ENCODE measurements at places on chromosomes 12 and 14.

GRCh38 chr14:85978582-85979250 is 448.8 kb downstream of the FLRT2 start:
- no peak for DNase-seq

- DNase-seq, result no peak
Measured at GRCh38 chr12:56753566-56753965, 1.4 kb upstream of the PRIM1 start.

- DNase-seq, result no peak
Measured at GRCh38 chr12:74317078-74317601, 220.5 kb upstream of the ATXN7L3B start.

DNA sequence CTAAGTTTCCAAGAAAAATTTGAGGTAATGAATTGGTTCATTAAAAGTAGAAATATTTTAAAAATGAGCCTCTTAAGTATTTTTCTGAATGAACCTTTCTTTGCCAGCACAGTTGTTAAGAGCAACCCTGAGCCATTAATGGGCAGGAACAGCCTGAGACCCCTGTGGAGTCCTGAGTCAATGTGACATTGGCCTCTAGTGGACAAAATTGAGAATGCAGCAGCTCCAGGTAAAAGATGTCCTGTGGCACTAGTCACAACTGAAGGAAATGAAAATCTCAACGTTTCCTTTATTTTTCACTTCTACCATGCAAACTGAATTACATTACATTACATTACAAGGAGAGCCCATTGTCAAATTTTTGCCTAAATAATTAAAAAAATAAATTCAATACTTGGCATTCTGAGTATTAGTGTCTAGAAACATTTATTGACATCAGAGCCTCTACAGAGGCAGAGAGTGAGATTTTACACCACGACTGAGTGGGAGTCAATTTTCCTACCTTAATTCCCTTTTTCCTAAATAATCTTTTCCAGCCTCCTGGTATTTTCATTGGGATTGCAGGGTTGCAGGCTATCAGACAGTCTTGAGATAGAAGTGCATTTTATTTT is 135.7 kb downstream of the PPM1H start:
- peak; percentile 60 for DNase-seq

- no peak for DNase-seq
Measured at GRCh38 chr14:35741345-35742031, 67.6 kb downstream of the RALGAPA1 start.

- DNase-seq, result no peak
Measured at GRCh38 chr14:52840877-52841276, 49.5 kb upstream of the GNPNAT1 start.

DNA sequence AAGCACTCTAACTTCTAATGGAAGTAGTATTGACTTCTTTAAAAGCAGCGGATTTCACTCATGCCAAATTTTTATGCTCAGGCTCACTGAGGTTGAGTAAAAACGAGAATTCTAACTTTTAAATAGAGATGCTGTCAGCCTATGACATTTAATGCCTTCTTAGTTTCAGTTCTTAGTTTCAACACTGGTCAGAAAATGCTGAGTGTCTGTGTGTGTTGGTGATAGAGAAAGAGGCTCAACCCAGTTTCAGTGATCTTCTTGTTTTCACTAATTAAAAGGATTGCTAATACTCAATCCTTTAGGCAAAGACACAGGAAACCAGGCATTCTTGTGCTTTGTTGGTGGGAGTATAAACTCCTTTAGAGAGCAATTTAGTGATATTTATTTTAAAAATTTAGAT is 31.0 kb downstream of the PEBP1 start:
- no peak for DNase-seq

DNA sequence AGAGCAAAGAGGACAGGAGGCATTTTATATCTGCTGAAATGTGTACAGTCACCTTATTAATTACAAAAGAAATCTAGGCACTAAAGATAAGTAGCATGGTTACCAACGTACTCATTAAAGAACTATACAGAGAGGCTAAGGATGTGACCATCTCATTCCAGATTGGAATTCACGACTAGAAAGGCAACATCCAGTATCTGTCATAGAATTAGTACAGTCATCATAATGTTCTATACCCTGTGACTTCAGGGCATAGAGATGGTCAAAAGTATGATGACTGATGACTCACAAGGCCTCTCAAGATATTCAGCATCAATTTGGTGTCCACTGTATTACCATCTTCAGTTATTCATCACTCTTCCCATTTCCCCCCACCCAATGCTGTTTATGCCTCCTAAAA is 144.0 kb upstream of the PLEKHG7 start:
- DNase-seq, result no peak

- DNase-seq, result no peak
Measured at GRCh38 chr12:16070113-16070512, 159.0 kb downstream of the DERA start.

DNA sequence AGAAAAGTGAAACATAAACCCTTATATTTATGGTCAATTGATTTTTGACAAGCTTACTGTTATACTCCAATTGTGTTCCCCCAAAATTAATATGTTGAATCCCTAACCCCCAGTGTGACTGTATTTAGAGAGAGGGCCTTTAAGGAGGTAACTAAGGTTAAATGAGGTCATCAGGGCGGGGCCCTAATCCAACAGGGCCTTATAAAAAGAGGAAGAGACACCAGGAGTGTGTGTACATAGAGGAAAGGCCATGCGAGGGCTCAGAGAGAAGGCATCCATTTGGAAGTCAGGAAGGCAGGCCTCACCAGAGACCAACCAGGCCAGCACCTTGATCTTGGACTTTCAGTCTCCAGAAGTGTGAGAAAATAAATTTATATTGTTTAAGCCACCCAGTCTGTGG is 6.5 kb upstream of the VTI1B start:
- DNase-seq, result no peak

DNA sequence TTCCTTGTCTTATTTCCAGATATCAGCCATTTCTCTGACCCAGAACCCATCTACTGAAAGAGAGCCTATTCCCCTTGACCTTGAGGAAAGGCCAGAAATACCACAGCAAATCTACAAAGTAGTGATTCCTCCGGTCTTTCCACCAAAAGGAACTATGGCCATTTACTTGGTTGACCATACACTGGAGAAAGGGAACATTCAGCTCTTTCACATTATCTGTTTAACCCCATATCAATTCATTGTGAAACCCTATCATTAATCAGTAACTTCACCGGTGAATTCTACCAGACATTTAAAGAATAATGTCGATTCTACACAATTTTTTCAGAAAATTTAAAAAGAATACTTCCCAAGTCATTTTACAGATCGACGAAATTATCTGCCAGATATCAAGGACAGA is 265.7 kb upstream of the CLEC14A start:
- DNase-seq, result no peak

- peak; percentile 11 for DNase-seq
Measured at GRCh38 chr12:105330931-105331804, 677 bp downstream of the C12orf75 start.

- DNase-seq, result no peak
Measured at GRCh38 chr12:82350161-82350560, 8.0 kb downstream of the CCDC59 start.

DNA sequence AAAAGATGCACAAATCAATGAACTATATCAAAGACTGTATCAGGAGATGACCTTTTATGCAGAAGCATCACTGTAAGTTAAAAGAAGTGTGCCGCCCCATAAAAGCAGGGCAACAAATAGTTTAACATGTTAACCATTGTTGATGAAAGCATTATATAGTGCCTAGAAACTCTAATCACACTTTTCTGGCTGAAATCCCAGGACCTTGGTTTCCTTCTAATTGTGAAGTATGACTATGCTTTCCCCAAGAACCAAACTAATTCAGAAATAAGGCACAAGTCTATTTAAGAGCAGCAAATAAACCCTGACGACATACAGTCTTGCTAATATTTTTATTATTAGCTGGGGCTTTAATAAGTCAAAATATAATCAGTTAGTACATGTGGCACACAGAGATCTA is 21.7 kb downstream of the RACGAP1 start:
- DNase-seq, result no peak

GRCh38 chr14:52950898-52951680 is at the start of gene FERMT2:
Gene FERMT2 (minus strand): TSS chr14:52951050. CDS start chr14:52950568, 482 bp downstream.
- peak; percentile 86 for DNase-seq

- no peak for DNase-seq
Measured at GRCh38 chr14:103450416-103450815, 65.2 kb downstream of the MARK3 start.

GRCh38 chr14:76729953-76730505 is 31.2 kb upstream of the VASH1 start:
- no peak for DNase-seq
